ENCODE measurements at places on chromosomes 7 and 10. TPM values are rescaled to one million over a fixed set of nuclear protein-coding genes. Genes with fewer than 3 reads are reported as not detected.

Gene LFNG
- total RNA-seq = 4.6 TPM

Gene PNLIPRP2
- not detected for total RNA-seq

Gene PDE6C
- total RNA-seq = not detected

Gene TAF3
- 10.4 TPM for total RNA-seq

Gene SFXN2
- 1.7 TPM for total RNA-seq

Gene CCDC172
- not detected for total RNA-seq

Gene ZNF503
- total RNA-seq = 6.8 TPM
